ENCODE measurements at places on chromosomes 11 and 22.

- DNase-seq = no peak
Observed at GRCh38 chr11:2158966-2159365, 2.0 kb downstream of the INS start.

- DNase-seq = no peak
Observed at GRCh38 chr11:59727426-59727825, 13.8 kb upstream of the OR10V1 start.

DNA sequence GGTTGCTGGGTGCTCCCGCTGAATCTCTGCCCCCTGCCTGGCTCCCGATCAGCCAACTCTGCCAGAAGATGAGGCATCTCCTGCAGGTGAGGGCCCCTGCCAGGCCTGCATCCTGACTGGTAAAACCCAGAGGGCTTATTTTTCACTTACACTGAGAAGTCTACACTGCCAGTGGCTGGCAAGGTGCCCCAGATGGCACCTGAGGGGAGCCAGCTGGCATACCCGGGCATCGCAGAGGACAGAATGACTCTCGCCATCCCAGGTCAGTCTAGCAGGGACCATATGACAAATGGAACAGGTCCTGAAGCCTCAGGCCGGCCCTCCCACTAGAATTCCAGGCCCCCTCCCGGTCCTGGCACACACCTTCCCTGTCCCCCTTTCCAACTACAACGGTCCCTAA, 30.9 kb downstream of the MACROD1 start:
- no peak for DNase-seq

DNA sequence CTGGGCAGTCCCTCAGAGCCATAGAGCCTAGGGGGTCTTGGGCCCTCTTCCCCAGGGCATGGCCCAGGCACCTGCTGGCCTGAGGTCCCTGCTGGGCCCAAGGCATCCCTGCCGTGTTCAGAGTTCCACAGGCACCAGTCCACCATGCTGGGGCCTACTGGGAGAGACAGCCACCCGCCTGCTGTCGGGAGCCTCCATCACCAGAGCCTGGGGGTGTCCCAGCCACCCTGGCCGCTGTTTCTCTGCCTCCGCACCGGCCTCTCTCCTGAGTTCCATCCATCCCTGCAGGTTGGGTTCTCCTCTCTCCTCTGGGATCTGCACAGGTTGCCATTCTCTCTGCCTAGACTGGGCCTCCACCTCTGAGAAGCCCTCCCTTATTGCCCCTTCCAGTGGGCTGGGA, 68.6 kb downstream of the KCNQ1 start:
- no peak for DNase-seq

DNA sequence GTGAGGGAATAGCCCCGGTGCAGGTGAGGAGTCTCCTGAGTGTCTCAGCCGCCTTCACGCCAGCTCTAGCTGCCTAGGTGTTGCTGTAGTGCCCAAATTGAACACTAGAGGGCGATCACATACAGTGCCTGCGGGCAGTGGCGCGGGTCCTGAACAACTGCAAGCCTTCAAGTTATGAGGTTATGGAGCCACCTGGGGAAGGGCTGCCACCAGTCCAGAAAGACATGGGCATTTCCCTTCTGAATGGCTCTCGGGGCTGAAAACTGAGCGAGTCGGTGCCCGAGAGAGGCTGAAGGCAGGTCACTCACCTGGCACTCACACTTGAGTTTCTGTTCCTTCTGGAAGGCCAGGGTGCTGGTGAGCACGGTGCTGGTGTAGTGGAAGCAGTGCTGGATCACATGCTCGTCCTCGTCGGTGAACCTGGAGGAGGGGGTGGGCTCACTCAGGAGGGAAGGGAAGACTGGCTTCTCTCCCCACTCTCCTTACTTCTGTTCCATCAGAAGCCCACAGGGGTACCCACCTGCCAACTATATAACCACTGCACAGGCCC, 88.4 kb downstream of the PDE2A start:
- peak; percentile 58 for DNase-seq

DNA sequence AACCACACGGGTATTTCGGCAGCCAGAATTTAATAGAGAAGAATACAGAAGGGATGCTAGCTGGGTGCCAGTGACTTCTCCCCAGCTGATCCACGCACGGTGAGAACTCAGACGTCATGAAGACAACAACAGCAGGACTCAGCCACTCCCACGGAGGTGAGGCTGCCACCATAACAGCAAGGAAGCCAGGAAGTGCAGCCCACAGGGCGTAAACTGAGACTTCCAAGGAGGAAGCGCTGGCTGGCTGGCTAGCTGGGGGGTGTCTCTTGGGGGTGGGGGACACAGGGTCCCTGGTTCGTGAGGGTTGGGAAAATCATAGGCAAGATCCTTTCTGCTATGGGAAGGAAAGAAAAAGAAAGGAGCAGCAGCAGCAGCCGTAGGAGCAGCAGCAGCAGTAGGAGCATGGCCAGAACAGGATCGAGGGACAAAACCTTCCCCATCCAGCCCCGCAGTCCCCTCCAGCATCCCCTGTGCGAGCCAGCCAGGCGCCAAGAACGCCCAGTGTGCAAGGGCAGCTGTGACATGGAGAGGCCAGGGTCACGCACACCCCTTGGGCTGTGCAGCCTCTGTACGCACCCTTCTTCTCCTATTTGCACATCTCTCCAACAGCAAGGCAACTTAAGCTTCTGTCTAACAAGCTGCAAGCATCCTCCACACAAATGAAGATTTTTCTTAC, 49.6 kb upstream of the SHANK2 start:
- no peak for DNase-seq

GRCh38 chr11:117144477-117145392, 648 bp downstream of the PAFAH1B2 start:
- no peak for DNase-seq

DNA sequence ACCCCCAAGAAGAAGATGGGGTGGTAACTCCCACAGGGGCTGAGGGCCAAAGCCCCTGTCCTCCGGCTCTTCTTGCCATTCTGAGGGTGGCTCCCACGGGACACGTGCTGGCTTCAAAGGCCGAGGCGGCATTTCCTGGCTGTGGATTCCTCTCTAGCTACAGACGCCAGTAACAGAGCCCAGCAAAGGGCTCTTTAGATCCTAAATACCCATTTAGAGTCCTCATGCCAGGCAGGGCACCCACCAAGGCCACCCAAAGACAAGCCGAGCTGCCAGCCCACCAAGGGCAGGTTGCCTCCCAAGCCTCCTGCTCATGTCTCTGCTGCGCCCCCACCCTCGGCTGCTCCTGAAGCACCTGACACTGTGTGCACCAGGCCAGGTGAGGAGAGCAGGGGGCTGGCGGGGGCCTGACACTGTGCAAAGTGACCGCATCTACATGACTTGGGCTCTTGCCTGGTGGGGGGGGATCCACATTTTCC, 5.7 kb downstream of the LRFN4 start:
- DNase-seq = no peak

GRCh38 chr11:62757846-62758788, 3.3 kb upstream of the POLR2G start:
- no peak for DNase-seq

GRCh38 chr22:27809226-27809603, 7.7 kb upstream of the MN1 start:
- DNase-seq = no peak

- DNase-seq = no peak
Observed at GRCh38 chr22:31233001-31233400, 20.9 kb downstream of the LIMK2 start.

DNA sequence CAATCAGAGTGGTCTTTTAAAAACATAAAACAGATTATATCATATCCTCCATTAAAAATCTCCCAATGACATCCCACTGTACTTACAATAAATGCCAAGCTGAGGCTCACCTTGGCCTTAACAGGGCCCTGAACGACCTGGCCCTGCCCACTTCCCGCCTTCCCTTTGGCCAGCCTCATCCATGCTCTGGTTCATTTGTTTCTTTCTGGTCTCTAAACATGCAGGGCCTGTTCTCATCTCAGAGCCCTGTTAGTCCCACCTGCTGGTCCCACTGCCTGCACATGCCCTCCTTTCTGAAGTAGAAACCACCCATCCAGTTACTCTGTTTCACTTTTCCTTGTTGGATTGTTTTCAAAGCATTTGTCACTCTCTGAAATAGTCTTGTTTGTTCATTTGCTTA, 227.4 kb downstream of the INSC start:
- DNase-seq = no peak

DNA sequence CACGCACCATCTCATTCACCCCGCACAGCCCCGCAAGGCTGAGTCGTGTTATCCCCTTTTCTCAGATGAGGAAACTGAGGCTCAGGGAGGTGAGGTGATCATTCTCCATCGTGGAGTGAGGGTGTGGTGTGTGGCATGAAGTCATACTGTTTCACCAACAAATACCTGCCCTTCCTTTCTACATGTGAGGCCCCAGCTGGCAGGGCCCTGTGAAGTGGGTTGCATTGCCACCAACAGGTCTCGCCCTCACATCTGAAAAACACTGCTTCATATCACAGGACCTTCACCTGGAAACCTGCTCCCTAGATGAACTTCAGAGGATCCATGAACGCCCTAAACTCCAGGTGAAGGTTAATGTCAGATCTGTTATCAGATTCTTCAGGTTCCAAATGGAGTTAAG, 4.3 kb downstream of the SSTR3 start:
- DNase-seq = no peak

- DNase-seq = no peak
Observed at GRCh38 chr11:10844356-10844755, 13.5 kb downstream of the ZBED5 start.

DNA sequence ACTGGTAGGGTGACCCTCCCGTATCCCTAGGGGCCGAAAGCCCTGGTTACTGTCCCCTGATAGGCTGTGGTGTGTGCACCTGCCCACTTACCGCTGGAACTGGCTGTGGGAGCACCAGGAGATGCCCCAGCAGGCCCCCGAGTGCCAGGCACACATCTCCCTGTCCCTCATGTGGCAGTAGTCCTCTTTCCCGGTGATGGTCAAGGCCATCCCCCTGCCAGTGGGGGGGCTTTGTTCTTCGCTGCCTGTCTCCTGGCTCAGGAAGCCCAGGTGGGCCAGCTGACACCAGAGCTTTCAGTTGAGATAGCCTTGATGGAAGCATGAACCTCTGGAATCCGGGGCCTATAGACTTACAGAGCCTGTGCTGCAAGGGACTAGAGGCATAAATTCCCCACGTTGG, 100.5 kb downstream of the MPPED1 start:
- DNase-seq = no peak

DNA sequence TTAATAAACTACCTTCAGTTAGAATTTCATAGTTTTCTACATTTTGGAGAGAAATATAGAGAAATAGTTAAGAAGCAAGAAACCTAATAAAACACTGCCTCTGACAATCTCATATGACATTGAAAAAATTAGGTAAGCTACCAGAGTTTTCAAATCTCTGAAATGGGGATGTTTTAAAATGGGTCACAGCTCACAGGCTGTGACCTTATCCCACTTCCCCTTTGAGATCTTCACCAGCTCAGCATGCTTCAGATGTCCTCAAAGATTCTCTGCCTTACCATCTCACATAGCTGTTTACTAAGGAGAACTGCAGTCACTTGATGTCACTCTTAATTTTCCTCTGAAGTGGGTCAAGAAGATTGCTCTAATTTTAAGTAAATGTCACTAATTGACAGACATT, 717.8 kb downstream of the JRKL start:
- DNase-seq = no peak

DNA sequence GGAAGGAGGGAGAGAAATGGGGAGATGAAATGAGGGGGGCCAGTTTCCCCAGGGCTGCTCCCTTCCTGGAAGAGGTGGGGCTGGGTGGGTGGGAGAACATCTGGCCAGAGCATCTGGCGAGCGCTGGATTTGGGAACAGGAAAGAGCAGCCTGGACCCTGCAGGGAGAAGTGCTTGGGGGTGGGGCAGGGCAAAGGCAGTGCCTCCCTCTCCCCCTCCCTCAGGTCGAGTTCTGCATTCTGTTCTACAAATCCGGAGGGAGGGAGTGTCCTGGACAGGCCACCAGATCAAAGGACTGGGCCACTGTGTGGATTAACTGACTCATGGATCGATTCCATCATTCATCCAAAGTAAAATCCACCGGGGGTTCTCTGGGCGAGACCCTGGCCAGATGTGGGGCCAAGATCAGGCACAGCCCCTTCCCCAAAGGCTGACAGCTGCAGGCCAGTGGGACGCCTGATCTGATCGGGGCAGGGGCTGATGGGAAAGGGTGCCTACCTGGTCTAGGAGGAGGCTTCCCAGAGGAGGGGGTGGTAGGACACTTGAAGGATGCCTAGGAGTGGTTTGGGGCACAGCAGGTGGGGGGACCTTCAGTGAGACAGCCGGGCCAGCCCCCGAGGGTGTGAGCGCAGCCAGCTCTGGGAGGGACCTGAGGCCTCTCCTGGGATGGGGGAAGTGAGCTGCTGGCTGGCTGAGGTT, 57.5 kb downstream of the CACNA1I start:
- DNase-seq = no peak

- DNase-seq = no peak
Observed at GRCh38 chr11:126355926-126356897, 726 bp downstream of the ST3GAL4 start.

- no peak for DNase-seq
Observed at GRCh38 chr11:93032580-93032979, 63.1 kb downstream of the MTNR1B start.

GRCh38 chr22:22548317-22548716, 10.7 kb downstream of the PRAME start:
- no peak for DNase-seq

DNA sequence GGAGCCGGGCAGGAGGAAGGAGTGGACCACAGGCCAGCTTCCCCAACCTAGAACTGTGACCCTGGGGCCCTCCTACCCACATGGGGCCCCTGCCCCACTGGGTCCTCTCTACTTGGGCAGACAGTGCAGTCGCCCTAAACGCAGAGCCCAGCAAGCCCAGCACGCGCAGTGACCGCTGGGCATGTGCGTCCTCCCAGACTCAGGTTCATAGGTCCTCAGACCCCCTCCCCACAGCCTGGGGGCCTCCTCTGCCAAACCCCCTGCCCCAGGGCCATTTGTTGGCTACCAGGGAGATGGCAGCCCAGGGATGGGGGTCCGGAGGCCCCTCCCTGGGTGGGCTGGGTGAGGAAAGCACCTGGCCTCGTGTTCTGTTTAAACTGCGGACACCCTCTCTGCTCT, 23.9 kb downstream of the RTN4R start:
- no peak for DNase-seq

DNA sequence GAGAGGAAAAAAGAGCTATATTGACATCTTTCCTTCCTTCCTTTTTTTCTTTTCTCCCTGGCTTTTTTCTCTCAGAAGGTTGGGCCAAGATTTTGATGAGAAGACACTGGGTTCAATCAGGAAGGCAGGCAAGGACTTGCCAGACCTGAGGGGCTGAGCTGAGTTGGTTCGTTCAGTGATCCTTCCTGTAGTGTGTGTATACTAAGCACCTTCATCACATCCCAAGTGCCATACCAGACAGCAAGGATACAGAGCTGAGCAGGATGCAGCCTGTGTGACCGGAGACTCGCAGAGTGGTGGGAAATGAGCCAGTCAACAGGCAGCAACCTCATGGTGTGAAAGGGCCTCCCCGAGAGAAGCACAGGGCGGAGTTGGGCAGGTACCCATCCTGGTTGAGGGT, 95.5 kb downstream of the SPON1 start:
- DNase-seq = no peak

DNA sequence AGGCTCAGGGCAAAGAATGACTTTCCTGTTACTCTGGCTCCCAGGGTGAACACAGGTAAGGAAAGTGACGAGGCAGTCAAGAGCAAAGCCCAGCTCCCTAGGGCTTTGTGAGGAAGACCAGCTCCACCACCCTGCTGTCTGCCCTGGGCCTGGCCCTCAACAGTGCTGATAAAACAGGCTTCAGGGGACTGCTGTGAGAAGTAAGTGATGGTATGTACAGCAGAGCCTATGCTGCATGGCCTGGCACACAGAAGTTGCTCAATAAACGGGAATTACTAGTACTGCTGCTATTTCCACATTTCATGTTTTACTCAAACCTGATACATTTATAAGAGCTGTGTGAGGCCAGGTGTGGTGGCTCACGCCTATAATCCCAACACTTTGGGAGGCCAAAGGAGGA, 50.3 kb downstream of the MICAL3 start:
- DNase-seq = no peak
